Stimulated activated CD8-positive, alpha-beta memory T cell treated with anti-CD3 and anti-CD28 coated beads, Interleukin-12 subunit alpha, Interleukin-12 subunit beta, amount 100 ng/mL, for 4 hours (primary cell): ENCODE measurements at places on chromosomes 4 and X.

GRCh38 chr4:185712350-185713024 is 99.5 kb downstream of the SORBS2 start:
- DNase-seq = no peak

GRCh38 chr4:43560047-43560446 is 667.5 kb downstream of the GRXCR1 start:
- DNase-seq = no peak

DNA sequence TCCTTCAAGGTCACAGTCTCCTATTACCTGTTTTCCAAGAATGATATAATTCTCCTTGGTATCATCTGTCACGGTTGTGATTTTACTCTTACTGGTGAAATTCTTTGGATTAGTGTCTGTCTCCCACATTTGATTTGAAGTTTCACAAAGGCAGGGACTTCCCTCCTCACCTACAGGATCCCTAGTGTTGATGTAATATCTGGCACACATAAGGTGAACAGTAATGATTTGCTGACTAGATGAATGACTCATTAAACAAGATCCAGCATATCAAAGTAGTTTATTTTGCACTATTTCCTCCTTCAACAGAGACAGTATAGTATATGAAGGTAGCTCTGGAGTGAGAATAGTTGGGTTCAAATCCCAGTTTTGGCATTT is 135.3 kb upstream of the IL1RAPL2 start:
- DNase-seq = no peak

DNA sequence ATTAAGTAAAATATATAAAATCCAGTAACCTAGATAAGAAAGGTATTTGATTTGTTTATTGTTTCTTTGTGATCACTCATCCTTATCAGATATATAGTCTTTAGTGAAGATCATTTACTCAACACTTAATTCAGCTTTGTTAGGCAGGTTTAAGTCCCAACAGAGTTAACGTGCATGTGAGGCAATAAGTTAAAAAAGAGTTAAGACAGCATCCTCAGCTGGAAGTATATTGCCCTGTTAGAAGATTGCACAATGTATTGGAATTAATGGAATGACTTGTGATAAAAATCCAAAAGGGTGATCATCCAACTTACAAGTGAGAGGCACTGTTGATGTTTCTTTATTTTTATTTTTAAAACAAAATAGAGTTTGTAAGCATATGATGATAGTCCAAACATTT is 1162.1 kb downstream of the RAPGEF2 start:
- DNase-seq = no peak

DNA sequence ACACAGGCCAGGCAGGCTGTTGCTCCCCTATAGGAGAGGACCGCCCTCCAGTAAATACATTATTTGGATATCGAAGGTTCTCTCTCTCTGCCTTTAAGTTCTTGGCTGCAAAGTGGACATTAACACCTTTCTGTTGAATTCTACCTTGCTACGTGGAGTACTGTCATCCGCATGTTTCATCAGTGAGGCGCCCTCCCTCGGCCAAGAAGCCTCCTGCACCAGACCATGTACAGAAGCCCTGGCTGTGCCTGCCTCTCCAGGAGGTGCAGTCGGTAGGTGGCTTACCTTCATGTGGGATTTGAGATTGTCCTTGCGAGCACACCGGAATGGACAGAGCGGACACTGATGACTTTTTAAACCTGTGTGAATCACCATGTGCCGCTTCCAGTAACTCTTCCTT is 46.7 kb downstream of the ZNF827 start:
- DNase-seq = no peak

- DNase-seq = no peak
Observed at GRCh38 chrX:35115205-35115604, 172.6 kb downstream of the FAM47B start.

GRCh38 chr4:105966051-105966450 is 70.8 kb downstream of the NPNT start:
- no peak for DNase-seq

DNA sequence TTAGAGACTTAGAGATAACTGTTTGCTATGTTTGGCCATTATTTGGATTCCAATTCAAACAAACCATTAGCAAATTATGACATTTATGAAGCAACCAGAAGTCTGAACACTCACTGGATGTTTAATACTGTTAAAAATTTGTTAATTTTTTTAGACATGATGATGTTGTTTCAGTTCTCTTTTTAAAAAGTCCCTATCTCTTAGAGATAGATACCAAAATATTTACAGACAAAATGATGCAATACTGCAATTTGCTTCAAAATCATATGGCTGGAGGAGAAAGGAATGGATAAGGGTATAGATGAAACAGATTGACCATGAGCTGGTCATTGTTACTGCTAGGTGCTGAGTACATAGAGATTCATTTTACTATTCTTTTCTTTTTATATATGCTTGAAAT is 534.6 kb downstream of the BCOR start:
- DNase-seq = no peak

GRCh38 chrX:107677501-107677901 is 49.2 kb downstream of the PRPS1 start:
- no peak for DNase-seq

DNA sequence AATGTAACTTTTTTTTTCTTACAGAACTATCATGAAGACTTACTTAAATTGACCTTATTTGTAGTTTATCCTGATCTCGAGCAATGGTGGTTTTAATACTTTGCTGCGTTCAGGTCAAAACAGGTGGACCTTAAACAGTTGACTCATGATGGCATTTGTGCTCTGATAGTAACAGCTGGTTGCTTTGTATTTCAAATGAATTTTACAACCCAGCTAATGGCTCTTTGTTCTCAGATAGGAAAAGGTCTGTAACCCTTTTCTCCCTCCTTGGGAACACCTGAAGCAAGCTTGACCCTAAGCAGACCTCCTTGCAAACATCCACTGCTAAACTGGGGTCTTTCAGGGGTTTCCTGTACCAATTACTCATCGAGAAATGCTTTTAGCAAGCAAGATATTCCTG is 79.2 kb downstream of the F11 start:
- DNase-seq = no peak

DNA sequence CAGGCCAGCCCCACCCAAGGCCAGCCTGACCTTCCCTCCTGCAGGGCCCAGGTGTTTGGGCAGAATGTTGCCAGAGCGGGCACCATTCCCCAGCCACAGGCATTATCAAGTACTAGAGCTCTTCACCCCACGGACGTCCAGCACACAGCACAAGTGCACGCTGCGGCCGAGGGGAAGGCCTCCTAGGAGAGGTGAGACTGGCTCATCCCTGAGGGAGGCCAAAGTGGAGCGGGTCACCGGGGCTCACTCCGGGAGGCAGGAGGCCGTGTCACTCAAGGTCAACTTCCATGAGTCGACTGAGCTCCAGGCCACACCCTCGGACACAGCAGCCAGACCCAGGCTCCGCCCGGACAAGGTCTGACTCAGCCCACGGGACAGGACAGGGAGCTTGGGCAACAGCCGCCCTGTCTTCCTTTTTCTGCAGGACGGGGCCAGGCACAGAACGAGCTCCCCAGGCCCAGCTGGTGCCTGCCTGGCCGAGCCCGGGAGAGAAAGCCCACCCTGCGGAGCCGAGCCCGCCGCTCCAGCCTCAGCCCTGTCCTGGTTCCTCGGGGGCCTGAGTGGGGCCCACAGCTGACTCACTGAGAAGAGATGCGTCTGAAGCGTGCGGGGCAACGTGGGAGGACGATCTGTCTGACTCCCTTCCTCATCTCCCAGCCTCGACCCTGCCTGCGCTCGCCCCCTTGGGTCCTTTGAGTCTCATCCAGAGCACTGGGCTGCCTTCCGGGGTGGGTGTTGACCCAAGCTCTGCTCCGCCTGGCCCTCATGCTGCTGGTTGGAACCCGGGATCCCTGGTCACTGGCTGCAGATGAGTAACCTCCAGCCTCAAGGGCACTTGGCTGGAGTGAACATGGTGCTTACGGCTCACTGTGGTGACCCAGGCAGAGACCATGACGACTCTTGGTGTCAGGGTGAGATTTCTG is 1.6 kb downstream of the SLC49A3 start:
- no peak for DNase-seq

GRCh38 chr4:26360864-26361263 is 40.0 kb downstream of the RBPJ start:
- DNase-seq = no peak

DNA sequence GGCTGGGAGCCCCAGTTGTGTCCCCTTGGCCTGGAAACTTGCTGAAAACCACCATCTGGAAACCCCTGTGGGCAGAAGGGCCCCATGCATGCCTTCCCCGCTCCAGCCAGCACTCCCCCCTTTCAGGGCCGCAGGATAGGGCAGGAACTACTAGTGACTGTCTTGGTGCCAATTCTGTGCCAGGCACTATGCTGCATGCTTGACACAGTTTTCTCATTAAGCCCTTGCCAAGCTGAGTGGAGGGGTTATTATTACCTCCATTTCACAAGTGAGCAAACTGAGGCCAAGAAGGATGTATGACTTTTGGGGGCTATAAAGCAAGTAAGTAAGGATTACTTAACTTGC is 73.6 kb upstream of the PJA1 start:
- no peak for DNase-seq

DNA sequence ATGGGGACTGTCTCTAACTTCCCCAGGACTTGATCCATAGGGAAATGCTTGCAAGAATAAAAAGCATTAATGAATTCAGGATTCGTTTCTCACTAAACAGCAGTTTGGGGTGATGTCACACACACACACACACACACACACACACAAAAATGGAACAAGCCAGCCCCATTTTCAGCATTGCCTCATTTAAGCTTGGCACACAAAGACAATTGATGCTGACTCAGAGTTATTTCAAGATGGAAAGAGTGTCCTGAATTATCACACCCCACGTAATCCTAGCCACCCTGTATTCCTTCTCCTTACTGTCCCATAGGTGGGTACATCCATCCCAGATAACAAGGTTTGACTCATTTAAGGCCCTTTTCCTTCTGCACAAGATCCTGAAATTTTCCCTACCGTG is 345.1 kb upstream of the HS3ST1 start:
- no peak for DNase-seq

GRCh38 chr4:42654631-42655268 is 2.2 kb downstream of the ATP8A1 start:
- no peak for DNase-seq

DNA sequence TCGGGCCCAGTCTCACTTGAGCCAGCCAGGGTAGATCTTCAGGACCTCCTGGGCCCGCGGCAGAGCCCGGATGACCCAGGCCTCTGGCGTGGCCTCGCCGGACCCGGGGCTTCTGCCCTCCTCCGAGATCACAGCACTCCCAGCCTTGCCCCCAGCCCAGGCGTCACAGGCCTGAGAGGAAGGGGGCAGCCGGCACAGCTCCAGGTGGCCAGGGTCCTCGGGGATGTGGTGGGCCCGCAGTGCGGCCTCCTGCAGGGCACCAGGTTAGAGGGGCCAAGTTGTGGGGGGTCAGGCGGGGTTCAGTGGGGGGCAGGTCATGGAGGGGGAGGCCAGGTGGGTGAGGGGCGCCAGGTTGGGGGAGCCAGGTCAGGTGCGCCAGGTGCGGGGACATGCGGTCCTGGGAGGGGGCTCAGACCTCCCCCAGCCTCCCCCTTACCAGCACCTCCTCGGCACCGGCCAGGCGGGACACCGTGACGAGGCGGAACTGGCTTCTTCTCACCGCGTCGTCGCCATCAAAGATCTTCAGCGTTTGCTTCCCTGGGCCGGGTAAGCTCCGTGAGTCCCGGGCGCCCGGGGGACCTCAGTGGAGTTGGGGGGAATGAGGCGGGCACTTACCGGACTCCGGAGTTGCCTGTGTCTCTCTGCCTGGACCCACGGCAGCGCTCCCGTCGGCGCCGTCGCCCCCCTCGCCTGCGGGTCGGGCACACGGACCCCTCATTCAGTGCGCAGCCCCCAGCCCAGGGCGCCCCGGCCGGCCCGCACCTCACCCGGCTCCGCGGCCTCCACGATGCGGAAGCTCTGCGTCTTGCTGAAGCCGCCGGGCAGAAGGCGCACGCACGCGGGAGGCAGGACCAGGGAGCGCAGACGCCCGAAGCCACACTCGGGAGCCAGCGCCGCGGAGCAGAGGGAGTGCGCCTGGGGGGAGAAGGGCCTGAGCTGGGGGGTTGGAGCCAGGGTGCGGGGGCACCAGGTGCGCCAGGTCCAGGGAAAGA is 6.0 kb downstream of the DGKQ start:
- DNase-seq = no peak

DNA sequence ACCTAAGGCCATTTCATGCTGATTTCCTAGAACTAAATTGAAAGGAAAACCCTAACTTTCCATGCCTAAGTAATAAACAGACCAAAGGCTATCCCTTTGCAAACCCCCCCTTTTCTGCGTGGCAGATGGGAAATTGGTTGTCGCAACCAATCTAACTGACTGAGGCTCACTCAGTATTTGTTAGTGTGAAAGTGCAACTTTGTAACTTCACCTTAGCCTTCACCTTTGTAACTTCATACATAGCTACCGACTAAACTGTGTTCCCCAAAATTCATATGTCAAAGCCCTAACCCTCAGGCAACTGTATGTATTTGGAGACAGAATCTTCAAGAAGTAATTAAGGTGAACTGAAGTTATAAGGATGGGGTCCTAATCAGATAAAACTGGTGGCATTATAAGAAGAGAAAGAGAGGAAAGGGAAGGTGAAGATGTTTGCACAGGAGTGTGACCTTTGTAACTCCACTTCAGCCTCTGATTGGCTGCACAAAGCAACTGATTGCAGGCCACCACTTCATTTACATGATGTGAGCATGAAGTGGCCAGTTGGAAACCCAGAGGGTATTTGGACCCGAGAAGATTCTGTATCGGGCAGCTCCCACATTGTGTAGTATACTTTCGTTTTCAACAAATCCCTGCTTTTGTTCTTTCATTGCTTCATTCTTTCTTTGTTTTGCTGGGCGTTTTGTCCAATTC is 4.9 kb upstream of the TMEM33 start:
- no peak for DNase-seq

DNA sequence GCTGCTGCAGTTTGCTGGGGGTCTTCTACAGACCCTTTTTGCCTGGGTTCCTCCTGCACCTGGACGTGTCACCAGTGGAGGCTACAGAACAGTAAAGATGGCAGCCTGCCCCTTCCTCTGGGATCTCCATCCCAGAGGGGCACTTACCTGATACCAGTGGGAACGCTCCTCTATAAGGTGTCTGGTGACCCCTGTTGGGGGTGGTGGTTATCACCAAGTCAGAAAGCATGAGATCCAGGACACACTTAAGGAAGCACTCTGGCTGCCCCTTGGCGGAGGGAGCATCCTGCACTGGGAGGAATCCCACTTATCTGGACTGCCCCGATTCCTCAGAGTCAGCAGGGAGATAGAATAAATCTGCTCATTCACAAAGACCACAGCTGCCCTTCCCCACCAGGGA is 218.9 kb upstream of the GALNTL6 start:
- no peak for DNase-seq

GRCh38 chrX:69151866-69152284 is 13.4 kb downstream of the PJA1 start:
- DNase-seq = no peak

DNA sequence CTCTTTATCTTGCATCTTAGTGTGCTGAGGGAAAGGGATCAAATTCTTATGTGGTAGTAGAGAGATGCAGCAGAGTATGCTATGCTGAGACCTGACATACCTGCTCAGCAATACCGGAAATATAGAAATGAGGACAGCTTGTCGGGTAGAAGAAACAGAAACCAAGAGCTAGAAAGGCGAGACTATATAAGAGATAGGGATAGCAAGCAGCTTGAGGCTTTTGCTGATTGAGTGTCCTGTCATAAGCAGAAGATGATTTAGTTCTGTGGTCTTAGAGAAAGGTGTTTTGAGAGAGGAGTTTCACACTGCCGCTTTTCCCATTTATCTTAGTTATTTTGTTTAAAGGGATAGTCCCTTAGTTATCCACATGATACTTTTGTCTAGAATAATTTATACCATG is 31.7 kb downstream of the USP9X start:
- no peak for DNase-seq
